ENCODE measurements at places on chromosomes 2 and 18.

GRCh38 chr2:47720036-47720435, 62.9 kb upstream of the MSH6 start:
- no peak for DNase-seq

DNA sequence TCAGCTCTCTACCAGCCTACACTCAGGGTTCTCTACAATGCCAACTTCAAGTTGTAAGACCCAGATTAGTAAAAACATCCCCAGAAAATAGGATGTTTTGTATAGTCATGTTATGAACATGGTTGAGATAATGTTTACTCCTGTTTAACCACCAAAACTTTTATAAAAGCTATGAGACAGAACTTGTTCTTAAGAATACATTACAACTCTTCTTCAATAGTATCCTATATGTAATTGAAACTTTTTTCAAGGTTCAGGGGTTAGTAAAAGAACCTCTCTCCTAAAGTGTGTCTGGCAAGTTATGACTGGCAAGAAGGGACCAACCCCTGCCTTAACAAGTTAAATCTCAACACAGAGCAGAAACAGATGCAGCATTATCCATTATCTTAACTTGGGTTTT, 118.8 kb upstream of the STK17B start:
- no peak for DNase-seq

GRCh38 chr2:170145675-170146432, 32.1 kb upstream of the MYO3B start:
- no peak for DNase-seq

DNA sequence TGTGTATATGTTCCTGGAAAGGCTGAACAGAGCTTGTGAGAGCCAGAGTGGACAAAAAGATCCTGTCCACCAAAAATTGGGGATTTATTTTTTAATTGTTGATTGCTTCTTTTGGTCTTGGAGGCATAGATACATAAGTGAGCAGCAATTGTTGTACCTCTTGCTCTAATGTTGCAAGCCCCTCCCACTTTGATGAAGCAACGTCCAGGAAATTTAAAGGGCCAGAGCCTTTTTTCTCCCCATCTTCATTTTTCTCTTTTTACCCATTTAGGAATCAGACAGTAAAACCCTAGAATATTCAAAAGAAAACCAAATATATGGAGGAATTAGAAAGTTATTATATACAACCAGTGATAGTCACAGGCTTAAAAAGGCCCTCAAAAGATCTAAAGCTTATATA, 871.8 kb upstream of the NRXN1 start:
- no peak for DNase-seq

GRCh38 chr2:48856657-48857056, 101.1 kb upstream of the LHCGR start:
- DNase-seq, result no peak

DNA sequence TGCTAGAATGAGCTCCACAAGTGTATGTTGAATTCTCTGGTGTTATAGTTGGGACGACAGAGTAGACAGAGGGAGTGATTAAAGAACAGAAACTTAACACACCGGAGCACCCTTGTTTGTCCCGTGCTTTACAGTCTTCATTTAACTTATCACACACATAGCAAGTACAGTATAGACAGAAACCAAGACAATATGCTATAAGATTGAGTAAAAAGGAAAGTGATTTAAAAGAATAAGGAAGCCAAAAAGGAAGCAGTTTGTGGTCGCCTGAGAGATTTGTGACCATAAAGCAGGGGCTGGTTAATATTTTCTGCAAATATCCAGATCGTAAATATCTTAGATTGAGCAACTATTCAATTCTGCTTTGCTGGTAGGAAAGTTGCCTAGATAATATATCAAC, 1128.4 kb downstream of the TSN start:
- no peak for DNase-seq

GRCh38 chr2:122414902-122415301, 659.5 kb downstream of the TSN start:
- no peak for DNase-seq

DNA sequence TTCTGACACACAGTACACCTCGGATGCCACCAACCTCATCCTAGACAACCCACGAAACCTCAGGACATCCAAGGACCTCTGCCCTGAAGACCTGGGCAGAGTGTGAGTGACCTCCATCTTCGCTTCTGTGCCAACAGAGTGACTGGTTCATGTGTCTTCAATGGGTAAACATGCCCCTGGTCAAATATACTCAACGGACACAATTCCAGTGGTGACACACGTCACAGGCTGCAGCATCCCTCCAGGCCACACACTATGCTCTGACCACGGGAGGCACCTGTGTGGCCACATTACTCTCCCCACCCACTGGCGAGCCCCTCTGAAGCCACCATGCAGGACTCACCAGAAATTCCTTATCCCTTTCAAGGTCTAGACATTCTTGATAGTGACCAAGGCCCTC, 85.2 kb downstream of the GALR1 start:
- no peak for DNase-seq

DNA sequence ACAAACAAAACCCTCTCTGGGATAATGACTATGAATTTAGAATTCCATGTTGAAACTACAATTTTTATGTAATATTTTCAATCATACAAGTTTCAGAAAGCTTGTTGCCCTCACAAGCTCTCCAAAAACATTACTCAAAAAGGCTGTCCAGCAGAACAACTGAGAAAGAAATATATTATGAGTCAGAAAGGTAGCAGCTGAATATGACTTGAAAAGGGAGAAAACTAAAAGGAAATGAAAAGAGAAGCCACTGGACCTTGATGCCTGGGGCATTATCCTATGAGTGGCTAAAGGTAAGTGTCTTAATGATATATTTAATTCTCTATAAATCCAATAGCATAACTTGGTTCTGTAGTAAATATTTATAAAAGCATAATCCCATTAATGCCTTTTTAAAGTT, 61.8 kb downstream of the NXPH2 start:
- no peak for DNase-seq
